CD4-positive, alpha-beta memory T cell (primary cell): ENCODE measurements at places on chromosomes 12 and 14.

DNA sequence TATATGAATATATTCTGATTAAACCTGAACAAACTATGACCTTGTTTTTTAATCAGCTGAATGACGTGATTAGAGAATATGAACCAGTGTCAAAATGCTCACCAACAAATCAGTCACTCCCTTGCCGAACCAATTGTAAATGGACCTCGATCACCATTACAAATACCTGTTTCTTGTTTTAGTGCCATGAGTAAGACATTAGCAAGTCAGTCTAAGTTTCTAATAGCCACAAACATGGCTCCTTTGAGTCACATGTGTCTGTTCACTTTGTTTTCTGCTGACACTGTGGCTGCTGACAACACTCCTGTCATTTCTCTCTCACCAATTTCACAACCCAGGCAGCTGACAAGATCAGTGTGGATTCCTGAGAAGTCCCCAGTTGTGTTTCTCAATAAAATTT lies 286.2 kb upstream of the MDGA2 start:
- H3K4me3 ChIP-seq = no peak overlapping the region
- no peak for DNase-seq

GRCh38 chr12:40586823-40587222 lies 105.4 kb upstream of the CNTN1 start:
- no peaks in the 10 kb centered on the region for H3K36me3 ChIP-seq
- H3K27ac ChIP-seq = no peak overlapping the region
- H3K4me3 ChIP-seq = no peak overlapping the region

DNA sequence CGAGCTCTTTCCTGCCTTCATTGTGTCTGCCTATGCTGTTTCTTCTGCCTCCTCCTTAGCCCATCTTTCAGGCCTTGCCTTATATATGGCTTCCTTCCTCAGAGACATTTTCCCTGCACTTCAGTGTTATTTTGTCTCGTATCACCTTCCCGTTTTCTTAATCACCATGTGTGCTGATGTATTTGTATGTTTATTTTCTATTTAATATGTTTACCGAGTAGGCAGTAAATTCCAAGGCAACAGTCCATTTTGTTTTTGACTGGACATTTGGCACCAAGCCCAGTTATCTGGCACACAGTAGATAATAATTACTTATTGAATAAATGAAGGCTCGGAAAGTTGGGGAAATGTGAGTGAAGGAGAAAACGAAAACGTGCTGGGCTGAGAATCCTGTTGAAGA lies 4.6 kb upstream of the POU6F1 start:
- no peak for DNase-seq
- no peak overlapping the region for H3K4me3 ChIP-seq
- peaks cover 16% of the 10 kb centered on the region for H3K4me1 ChIP-seq
- no peak overlapping the region for H3K27ac ChIP-seq
- no peaks in the 10 kb centered on the region for H3K27me3 ChIP-seq
- H3K36me3 ChIP-seq = no peaks in the 10 kb centered on the region

- H3K27ac ChIP-seq = peak overlapping the region; percentile 88
- H3K36me3 ChIP-seq = no peaks in the 10 kb centered on the region
- no peak for DNase-seq
- H3K27me3 ChIP-seq = no peaks in the 10 kb centered on the region
- peak overlapping the region; percentile 98 for H3K4me3 ChIP-seq
These were observed 268 bp downstream of the NDUFB1 start for GRCh38 chr14:92121207-92121669.

DNA sequence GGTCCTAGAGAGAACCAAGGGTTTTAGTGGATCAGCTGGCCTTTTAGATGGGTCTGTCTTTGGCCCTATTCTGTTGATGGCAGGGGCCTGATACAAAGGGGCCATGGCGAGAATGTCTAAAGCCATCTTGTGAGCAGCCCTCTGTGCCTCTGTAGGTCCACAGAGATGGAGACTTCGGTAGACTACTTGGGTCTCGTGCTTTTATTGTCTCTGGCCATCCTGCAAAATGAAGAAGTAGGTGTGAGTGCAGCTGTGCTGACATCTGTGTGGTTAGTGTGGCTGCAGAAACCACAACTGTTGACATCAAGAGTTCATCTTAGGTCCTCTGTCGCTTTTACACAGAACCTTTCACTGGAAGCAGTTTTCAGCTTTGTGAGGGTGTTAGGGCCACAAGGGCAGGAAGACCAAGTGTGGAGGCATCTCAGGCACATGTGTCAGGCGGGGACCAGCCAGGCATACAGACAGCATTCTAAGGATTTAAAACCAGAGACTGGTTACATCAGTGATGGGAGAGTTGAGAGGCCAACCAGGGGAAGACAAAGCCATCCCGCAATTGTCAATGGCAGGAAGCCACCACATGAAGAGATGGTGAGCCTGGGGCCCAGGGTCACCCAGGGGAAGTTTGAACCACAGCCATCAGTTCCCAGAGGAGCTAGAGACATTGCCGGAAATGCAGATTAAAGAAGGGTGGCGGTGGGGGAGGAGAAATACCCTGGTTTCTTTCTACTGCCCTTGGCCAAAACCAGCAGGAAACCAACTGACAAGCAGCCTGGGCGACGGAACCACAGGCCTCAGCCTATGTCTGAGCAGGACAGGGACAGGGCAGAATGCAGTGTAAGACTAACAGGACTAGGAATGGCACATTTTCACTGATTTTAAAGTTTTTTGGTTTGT lies 13.0 kb upstream of the TPCN1 start:
- H3K27me3 ChIP-seq = no peaks in the 10 kb centered on the region
- peak; percentile 78 for DNase-seq
- peak overlapping the region; percentile 40 for H3K27ac ChIP-seq
- H3K4me1 ChIP-seq = peaks cover 47% of the 10 kb centered on the region
